ENCODE measurements at places on chromosomes 11 and 22.

- no peak for DNase-seq
These were observed 8.5 kb upstream of the GRAMD1B start for GRCh38 chr11:123421589-123421988.

GRCh38 chr11:73318501-73319011 is 10.5 kb downstream of the ARHGEF17 start:
- no peak for DNase-seq

DNA sequence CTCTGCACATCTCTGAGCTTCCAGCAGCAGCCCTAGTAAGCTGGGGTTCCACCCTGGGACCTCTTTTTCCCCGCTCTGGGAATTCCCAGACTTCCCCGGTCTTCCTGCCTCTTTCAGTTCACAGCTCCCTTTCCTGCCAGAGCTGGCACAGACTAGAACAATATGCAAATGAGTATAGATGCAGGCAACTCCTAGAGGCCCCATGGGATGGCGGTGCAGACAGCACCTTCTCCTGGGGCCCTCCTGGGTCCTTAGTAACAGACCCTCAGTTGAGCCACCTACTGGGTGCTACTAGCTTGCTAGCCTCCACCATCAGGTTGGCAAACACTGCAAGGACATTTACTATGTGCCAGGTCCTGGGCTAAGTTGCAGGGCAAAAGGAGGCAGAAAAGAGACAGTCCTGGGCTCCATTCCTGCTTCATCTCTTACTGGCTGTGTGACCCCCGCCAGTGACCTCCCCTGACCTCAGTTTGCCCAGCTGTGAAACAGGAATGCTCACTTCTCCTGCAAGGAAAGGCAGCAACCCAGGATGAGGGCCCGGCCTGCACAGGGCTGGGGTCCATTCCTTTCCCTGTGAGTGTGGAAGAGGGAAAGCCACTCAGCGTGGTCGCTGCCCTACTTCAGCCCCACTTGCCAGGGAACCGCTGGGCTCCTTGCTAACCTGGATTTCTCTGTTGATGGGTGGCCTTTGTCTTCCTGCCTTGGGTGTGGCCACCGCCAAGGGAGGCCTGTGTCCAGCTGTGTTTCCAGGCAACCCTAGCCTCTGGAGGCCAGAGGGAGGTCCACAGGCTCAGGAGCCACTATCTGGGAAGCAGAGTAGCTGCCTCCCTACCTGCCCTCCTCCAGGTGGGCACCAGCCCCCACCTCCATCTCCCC is 7.3 kb downstream of the RELT start:
- DNase-seq, result no peak

GRCh38 chr11:45336136-45336535 is 50.0 kb upstream of the SYT13 start:
- no peak for DNase-seq

DNA sequence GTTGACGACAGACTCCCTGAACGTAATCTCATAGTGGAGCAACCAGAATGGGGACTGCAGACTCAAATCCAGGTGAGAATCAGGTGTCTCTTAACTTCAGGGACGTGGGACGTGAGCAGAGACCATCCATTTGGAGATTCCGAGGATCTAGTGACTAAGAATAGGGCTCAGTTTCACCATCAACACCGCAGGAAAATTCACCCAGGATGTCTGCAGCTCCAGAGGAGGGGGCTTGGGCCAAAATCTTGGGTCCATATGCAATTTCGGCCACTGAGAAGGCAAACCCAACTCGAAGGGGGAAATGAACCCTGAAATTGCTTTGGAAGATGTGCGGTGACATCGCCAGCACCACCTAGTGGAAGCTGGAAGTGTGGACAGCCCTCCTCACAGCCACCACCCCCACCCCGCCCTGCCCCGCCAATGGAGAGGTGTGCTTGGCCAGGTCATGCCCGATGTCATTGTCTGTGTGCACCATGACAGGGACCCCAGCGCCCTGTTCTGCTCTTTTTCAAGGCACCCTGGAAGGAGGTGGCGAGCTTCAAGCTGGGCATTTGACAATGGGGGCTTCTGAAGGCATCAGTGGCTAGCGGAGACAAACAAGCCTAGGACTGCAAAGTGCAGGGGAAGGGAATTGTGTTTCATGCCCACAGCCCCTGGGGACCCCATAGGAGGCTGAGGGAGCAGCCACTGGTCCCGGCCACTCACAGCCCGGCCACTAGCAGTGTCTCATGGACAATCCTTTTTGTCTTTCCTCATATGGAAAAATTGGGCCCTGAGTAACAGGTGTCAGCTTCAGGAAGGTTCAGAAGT is 24.8 kb downstream of the APOL1 start:
- DNase-seq, result no peak

GRCh38 chr11:60863550-60864521 is 3.5 kb upstream of the ZP1 start:
- DNase-seq, result no peak

- DNase-seq, result no peak
These were observed 38.2 kb upstream of the LYVE1 start for GRCh38 chr11:10606536-10607208.

DNA sequence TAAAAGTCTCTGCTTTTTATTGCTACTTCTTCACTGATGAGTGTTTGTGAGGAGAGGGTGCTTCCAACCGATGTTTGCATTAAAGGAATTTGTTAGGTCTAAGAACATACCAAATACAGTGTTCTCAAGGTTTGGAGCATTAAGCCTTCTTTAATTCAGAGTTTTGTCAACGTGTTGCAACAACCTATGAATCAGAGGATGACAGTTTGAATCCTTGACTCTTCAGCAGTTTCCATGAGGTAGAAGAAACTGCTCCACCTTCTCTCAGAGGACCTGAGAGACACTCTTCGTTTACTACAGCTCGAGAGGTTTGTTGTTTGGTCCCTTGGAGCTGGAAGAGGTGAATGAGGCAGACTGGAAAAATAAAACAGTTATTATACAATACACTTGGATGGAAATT is 55.7 kb downstream of the NCAM1 start:
- DNase-seq, result no peak

DNA sequence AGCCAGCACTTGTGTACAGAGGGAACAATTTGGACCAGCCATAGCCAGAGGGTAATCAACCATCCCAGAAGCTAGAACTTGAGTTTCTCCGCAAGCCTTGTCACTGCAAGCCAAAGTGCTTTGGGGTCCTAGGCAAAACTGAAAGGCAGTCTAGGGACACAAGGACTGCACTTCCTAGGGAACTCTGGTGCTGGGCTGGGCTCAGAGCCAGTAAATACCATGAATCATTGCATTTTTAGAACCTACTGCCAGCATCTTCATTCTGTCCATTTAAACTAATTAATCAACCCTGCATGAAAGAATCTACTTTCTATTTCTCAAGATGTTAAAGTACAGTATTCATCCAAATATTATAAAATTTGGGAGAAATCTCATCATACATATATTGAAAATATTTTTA is 20.0 kb downstream of the PATE3 start:
- DNase-seq, result no peak

GRCh38 chr11:60918939-60919265 is 4.9 kb downstream of the TMEM109 start:
- no peak for DNase-seq

GRCh38 chr22:32776802-32777201 is 24.7 kb upstream of the TIMP3 start:
- DNase-seq, result no peak

DNA sequence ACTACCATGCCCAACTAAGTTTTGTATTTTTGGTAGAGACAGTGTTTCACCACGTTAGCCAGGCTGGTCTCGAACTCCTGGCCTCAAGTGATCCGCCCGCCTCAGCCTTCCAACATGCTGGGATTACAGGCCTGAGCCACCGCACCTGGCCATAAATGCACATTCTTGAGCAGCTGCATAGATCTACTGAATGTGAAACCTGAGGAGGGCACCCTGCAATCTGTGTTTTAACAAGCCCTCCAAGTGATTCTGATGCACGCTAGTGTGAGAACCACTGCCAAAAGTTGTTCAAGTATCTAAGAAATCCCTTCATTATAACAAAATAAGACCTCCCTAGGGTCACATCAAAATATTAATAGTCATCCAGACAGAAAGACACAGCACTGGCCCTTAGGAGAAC is 89.3 kb downstream of the RDX start:
- no peak for DNase-seq

DNA sequence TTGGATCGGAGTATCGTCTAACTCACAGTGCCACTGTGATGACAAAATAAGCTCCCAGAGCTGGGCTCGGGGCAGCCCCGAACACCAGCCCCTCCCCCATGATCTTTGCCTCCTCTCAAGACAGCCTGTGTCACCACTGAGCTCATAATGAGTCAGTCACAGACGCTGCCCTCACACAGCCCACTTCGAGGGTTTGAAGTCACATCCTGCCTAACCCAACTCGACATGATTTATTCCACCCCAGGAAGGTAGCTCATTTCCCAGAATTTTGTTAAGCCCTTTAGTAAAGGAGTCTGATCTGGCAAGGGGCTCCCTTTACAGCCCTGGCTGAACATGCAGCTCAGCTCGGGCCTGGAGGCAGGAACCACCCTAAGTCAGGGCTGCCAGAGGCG is 22.8 kb downstream of the MYH9 start:
- DNase-seq, result no peak

DNA sequence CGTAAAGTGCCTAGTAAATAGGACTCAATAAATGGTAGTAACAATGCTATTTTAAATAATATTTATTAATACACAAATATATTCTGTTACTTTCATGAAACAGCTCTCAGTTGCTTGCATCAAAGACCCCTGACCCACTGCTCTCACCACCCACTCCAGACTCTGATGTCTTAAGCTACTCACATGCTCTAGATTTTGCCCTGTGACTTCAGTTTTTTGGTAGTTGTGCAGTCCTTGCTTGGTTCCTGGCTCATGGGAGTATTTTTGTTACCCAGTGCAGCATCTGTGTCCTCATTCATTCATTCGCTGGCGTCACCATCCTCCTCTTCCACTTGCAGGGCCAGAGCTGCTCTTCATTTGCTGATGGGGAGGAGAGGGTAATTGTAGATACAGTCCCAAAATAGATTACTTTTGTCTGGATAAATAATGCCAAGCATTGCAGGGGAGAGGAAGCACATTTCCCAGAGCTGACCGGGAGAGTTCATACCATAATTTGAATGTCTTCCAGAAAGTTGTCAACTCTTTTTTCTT is 12.7 kb downstream of the MRPL48 start:
- no peak for DNase-seq

- no peak for DNase-seq
These were observed 6.9 kb downstream of the C11orf68 start for GRCh38 chr11:65911682-65912568.

- DNase-seq, result no peak
These were observed 7.2 kb downstream of the ATG16L2 start for GRCh38 chr11:72821221-72821919.

GRCh38 chr22:37428649-37429586 is 1.6 kb upstream of the ELFN2 start:
- no peak for DNase-seq

DNA sequence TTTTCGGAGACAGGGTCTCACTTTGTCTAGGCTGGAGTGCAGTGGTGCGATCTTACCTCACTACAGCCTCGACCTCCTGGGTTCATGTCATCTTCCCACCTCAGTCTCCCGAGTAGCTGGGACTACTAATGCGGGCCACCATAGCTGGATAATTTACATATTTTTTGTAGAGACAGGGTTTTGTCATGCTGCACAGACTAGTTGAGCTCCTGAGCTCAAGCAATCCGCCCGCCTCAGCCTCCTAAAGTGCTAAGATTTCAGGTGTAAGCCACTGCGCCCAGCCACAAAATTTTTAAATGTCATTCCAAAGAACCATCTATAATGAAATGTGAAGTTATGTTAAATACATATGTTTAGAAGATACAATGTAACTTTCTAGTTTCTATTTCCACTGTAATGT is 4747.7 kb upstream of the OR11H1 start:
- no peak for DNase-seq

DNA sequence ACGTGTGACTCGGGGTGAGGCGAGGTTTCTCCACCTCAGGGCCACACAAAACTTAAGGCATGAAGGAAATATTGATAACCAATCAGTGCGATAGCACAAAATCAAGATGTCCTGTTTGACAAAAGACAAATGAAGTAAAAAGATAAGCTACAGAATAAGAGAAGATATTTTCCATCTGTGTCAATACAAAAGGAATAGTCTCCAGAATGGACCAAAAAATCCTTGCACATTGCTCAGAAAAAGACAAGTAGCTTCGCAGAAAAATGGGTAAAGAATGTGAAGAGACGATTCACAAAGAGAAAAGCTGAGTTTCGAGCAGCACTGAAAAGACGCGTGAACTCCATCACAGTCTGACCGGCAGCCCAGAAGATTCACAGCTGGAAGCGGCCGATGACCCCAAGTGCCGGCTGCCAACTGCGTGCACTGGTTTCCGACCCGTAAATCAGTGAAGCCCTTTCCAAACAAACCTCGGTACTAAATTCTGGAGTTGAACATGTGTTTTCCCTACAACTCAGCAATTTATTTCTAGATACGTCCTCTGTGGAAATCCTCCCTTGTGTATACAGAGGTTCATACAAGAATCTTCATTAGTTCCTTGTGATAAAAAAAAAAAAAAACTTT is 308.4 kb downstream of the BRD1 start:
- no peak for DNase-seq

DNA sequence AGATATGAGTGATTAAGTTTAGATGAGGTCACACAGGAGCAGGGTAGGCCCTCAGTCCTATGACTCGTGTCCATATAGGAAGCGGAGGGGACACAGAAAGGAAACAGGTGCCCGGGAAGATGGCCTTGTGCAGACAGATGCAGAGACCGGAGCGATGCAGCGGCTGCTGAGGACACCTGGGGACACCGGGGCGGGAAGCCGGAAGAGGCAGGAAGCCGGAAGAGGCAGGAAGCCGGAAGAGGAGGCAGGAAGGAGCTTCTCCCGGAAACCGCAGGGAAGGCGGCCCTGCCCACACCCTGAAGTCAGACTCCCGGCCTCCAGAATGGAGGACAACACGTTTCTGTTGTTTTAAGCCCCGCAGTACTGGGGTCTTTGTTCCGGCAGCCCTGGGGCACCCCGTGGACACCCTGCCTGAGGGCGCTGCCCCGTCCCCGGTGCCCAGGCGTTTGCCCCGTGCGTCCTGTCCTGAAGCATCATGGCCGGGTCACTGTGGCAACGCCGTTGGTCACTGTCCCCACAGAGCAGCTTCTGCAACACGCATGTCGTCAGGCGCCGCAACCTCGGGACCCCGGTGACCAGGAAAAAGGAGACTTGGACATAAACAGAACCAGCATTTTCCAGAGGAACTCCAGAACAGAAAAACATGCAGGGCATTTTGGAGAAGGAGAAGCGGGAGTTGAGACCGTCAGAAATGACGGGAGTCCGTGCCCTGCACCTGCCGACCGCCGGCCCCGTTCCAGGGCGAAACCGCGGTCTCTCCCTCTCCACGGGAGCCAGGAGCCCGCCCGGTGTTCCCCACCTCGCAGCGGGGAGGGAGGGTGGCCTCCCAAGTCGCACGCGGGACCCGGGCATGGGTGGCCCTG is 103.4 kb downstream of the BRD1 start:
- DNase-seq, result no peak

DNA sequence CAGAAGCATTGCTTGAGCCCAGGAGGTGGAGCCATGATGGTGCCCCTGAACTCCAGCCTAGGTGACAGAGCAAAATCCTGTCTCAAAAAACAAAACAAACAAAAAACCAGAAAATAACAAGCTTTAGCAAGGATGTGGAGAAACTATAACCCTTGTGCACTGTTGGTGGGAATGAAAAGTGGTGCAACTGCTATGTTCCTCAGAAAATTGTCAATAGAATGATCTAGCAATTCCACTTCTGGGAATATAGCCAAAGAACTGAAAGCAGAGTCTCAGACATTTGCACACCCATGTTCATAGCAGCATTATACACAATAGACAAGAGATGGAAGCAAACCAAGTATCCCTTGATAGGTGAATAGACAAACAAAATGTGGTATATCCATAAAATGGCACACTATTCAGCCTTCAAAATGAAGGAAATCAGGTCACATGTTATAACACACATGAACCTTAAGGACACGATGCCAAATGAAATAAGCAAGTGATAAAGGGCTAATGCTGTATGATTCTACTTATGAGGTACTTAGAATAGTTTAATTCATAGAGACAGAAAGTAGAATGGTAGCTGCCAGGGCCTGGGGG is 15.9 kb downstream of the KLHL22 start:
- no peak for DNase-seq

Measured in cerebellar nuclear complex (tissue), 1 donor.